ENCODE measurements at places on chromosomes 13 and 19.

- no peak for DNase-seq
These were observed 18.0 kb downstream of the APBA3 start for GRCh38 chr19:3743486-3743885.

DNA sequence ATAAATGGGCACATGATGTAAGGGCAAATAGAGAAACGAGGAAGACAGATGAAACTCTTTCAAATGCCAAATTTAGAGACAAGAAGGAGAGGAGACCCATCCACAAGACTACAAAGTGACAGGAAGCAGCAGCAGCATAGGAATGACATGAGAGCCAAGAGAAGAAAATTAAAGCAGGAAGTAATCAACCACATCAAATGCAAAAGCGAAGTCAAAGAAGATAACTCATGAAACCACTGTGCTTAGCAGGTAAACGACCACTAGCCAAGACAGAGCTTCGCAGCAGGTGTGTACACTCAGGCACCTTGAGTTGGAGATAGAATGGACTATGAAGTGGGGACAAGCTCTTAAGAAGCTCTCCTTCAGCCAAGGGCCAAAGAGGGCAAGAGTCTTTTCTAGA lies 64.1 kb downstream of the KLF12 start:
- DNase-seq: no peak

GRCh38 chr19:15296353-15296752 lies 36.0 kb downstream of the BRD4 start:
- DNase-seq: no peak

DNA sequence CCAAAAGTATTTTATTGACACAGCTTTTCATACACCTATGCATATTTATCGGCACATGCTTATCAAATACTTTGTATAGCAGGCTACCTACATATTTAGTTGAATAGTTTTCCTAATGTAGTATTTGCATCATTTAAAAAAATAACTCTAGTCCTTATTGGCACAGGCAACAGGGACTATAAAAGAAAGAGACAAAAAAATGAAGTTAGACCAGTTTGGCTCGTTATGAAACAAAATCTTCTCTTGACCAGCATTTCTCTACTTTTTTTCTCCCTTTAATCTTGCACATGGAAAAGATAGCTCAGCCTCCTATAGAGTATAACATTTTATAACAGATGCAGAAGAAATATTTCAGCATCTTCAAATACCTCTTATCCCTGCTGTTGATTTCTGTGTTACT lies 794.8 kb upstream of the MIR17HG start:
- DNase-seq: no peak

- DNase-seq: no peak
These were observed 42.8 kb upstream of the GTF3A start for GRCh38 chr13:27381601-27382000.

DNA sequence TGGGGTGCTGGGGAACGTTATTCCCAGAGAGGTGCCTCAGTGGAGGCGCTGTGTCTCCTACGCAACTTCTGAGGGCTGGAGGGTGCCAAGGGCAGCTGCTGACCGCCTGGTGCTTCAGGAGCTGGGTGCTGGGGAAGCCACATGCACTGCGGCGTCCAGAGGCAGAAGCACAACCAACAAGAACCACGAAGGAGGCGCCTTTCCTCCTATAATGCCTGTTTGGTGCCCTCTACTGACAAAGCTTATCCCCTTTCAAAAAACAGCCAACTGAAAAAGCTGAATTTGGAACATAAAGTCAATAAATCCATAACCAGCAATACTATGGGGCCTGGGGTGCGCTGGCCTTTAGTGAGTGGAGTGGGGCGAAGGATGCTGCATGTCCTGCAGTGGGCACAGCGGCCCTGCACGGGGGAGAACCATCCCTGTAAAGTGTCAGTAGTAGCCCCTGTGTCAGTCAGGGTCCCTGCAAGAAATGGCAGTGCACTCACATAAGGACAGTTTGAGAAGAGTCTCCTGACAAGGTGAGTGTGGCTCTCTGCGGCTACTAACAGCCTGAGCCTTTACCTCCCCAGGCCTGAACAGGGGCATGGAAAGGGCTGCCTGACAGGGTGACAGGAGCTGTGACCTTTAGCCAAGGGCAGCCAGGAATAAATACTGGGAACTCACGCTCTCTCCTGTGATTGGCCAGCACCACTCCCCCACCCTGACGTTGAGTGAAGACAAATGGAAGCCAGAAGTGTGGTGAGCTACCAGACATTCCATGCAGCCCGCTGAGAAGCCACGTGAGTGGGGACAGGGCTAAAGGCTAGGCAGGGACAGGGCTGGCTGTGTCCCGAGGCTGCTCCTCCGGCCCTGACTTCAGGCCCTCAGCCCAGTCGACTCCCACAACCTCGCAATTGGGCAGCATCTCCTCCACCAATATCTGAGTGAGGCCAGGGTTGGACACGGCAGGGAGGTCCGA lies 4.5 kb upstream of the B3GNT8 start:
- DNase-seq: no peak

All from COR-L47 (cell line).